ENCODE measurements at places on chromosomes 7 and 10. TPM values are rescaled to one million over a fixed set of nuclear protein-coding genes. Genes with fewer than 3 reads are reported as not detected.

Gene SHH
- total RNA-seq = not detected

Gene FKBP6
- total RNA-seq = not detected

Gene ADAM22
- total RNA-seq = 5.2 TPM

Gene OR2A42
- not detected for total RNA-seq

Gene DNAJB6
- 85.6 TPM for total RNA-seq

Gene TAS2R16
- not detected for total RNA-seq

Gene FBXO24
- total RNA-seq = 1.3 TPM

Gene FAM53B
- total RNA-seq = 45.5 TPM

Gene PLOD3
- total RNA-seq = 41.6 TPM

Gene SPDYE5
- not detected for total RNA-seq

Gene NUP42
- 58.0 TPM for total RNA-seq

Gene CALML5
- not detected for total RNA-seq

Gene TSPAN13
- 2.7 TPM for total RNA-seq

Gene DLX6
- not detected for total RNA-seq

Gene NPSR1
- not detected for total RNA-seq

Gene CLCN1
- total RNA-seq = 0.09 TPM

Data from activated CD8-positive, alpha-beta memory T cell treated with anti-CD3 and anti-CD28 coated beads, Interleukin-2, amount 10 ng/mL, durations not matched to agents 7 days and 5 days (primary cell).